ENCODE measurements at places on chromosomes 7 and 10.

DNA sequence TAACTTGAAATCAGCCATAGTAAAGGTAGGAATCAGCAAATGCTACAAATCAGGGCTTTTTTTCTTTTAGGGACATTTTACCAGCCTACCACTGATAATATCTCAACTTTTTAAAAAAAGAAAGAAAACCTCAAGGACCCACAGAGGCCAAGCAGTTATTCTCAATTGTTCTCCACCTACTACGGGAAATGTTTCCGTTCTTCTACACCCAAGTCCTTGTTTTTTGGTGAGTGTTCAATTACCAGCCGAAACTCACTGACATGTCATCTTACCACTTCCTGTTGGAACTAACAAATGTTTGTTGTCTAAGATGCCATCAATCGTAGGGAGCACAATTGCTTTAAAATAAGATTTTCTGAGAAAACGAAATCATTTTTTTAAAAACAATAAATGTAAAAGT, 50.2 kb upstream of the CDK1 start:
- H3K27me3 ChIP-seq, result no peaks in the 10 kb centered on the region
- peaks cover 64% of the 10 kb centered on the region for H3K4me1 ChIP-seq
- no peak overlapping the region for H3K27ac ChIP-seq
- H3K36me3 ChIP-seq, result no peaks in the 10 kb centered on the region
- H3K4me3 ChIP-seq, result peak overlapping the region; percentile 44

DNA sequence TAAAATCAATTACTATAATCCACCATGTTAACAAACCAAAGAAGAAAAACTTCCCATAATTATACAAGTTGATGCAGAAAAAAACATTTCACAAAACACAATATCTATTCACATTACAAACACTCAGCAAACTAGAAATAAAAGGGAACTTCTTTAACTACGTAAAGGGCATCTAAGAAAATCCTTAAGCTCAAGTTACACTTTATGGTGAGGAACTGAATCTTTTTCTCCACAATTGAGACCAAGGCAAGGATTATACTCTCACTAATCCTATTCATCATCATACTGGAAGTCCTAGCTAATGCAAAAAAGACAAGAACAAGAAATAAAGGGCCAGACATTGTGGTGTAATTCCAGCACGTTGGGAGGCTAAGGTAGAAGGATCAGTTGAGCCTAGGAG, 159.9 kb downstream of the ZNF365 start:
- no peak overlapping the region for H3K27ac ChIP-seq
- H3K4me1 ChIP-seq, result peaks cover 12% of the 10 kb centered on the region
- DNase-seq, result no peak
- no peak overlapping the region for H3K4me3 ChIP-seq
- no peaks in the 10 kb centered on the region for H3K27me3 ChIP-seq

DNA sequence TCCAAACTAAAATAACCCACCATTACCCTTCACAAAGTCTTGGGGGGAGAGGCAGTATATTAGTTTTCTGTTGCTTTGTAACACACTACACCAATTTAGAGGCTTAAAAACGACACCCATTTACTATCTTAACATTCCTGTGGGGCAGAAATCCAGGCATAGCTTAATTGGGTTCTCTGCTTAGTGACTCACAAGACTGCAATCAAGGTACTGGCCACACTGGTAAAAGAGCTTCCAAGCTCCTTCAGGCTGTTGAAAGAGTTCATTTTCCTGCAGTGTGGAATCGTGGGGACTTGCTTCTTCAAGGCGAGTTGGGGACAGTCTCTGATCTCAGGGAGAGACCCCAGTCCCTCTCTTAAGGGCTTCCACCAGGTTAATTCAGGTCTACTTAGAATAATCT, 139.1 kb downstream of the XPNPEP1 start:
- no peak for DNase-seq
- no peak overlapping the region for H3K4me3 ChIP-seq
- H3K27ac ChIP-seq, result no peak overlapping the region
- no peaks in the 10 kb centered on the region for H3K4me1 ChIP-seq

DNA sequence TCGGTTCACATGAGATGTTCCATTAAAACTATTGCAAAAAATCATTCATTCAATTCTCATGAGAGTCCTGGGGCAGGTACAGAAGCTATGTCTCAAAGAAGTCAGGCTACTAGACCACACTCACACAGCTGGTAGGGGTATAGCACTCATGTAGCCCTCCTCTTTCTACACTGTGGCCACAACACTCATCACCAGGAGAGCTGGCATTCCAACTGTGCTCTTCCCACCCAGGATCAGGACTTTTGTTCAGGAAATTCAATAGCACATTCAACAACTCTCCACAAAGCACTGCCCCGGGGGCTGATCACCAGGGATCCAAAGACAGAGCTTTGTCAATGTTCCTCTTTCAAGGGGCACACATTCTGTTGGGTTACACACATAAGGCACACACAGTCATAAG, 31.0 kb upstream of the C10orf90 start:
- no peak overlapping the region for H3K27ac ChIP-seq
- H3K36me3 ChIP-seq, result no peaks in the 10 kb centered on the region
- H3K4me1 ChIP-seq, result no peaks in the 10 kb centered on the region
- no peak for DNase-seq

- no peak overlapping the region for H3K4me3 ChIP-seq
- no peaks in the 10 kb centered on the region for H3K27me3 ChIP-seq
- no peaks in the 10 kb centered on the region for H3K36me3 ChIP-seq
- DNase-seq, result no peak
- no peak overlapping the region for H3K27ac ChIP-seq
Observed at GRCh38 chr10:76491216-76491615, 1059.8 kb downstream of the LRMDA start.

GRCh38 chr10:23187155-23187554, 5.0 kb upstream of the PTF1A start:
- DNase-seq, result no peak
- no peaks in the 10 kb centered on the region for H3K4me1 ChIP-seq
- H3K27me3 ChIP-seq, result peaks cover 6% of the 10 kb centered on the region
- H3K4me3 ChIP-seq, result no peak overlapping the region

DNA sequence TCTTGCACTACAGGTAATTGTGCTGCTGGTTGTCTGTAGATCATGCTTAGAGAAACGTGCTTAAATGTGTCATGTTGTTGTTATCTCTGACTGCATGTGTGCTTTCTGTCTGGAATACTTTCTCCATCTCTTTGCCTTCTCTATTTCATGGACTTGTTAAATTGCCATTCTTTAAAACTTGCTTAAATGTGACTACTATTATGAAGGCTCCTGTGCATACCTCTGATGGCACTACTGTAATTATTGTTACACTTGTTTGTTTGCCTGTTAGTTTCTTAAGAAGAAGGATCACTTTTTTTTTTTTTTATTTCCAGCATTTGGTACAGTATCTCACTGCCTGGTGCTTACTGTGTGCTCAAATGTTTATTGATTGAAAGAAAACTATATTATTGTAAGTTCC, 41.6 kb downstream of the KMT2E start:
- no peak for DNase-seq
- H3K4me1 ChIP-seq, result peaks cover 28% of the 10 kb centered on the region
- peaks cover 5% of the 10 kb centered on the region for H3K36me3 ChIP-seq

- no peaks in the 10 kb centered on the region for H3K27me3 ChIP-seq
- H3K27ac ChIP-seq, result no peak overlapping the region
- H3K4me1 ChIP-seq, result no peaks in the 10 kb centered on the region
- H3K36me3 ChIP-seq, result no peaks in the 10 kb centered on the region
Observed at GRCh38 chr10:120039046-120039445, 146.5 kb downstream of the SEC23IP start.

DNA sequence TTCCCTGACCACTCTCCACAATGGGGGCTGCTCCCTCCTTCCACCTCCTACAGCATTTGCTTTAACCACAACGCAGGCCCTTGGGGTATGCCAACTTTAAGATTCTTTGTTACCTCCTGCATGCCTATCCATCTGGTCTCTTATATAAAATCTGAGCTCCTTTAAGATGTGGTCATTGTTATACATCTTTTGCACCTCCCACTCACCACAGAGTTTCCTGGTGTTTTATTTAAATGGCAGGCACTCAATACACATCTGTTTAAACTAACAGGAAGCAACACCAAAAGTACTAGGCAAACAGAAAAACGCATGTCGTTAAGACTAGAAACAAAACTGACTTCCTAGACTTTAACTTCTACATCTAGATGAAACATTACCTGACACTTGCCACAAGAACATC, 36.3 kb downstream of the SLC25A13 start:
- no peaks in the 10 kb centered on the region for H3K36me3 ChIP-seq
- peaks cover 30% of the 10 kb centered on the region for H3K4me1 ChIP-seq
- H3K27me3 ChIP-seq, result no peaks in the 10 kb centered on the region
- H3K4me3 ChIP-seq, result no peak overlapping the region
- H3K27ac ChIP-seq, result peak overlapping the region; percentile 33

DNA sequence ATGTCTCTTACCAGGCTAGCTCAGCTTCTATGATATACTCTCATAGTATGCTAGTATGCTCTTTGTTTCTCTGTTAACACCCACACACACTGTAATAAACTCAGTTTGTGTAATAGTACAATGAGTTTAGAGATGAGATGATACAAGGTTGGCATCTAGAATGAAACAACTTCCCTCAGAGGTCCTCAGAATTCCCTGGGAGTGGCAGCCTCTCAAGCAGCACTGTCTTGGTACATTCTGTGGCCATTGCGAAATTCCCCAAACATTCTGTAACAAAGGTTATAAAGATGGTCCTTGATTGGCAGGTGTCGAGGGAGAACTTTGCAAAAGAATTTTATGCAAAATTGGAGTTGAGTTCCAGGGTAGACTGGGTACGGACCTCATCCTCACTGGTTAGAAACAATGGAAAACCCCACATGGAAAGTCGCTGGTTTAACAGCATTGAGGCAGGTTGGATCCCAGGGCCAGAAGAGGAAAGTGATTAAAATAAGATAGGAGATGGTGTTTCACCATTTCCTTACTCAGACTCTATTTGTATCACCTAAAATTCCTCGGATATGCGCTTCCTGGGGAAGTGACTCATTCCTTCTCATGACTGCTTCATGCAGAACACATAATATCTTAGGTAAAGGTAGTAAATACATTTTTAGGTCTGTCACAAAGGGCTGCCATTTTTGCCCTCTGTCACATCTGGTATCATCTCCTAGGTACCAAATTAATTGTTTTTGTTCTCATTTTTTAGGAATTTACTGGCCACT, 657.8 kb downstream of the SORCS1 start:
- H3K27ac ChIP-seq, result no peak overlapping the region
- no peaks in the 10 kb centered on the region for H3K4me1 ChIP-seq
- no peaks in the 10 kb centered on the region for H3K36me3 ChIP-seq
- DNase-seq, result no peak
- H3K27me3 ChIP-seq, result no peaks in the 10 kb centered on the region

- H3K36me3 ChIP-seq, result no peaks in the 10 kb centered on the region
- H3K4me3 ChIP-seq, result no peak overlapping the region
- no peaks in the 10 kb centered on the region for H3K27me3 ChIP-seq
- no peak overlapping the region for H3K27ac ChIP-seq
- no peak for DNase-seq
Observed at GRCh38 chr7:108368466-108368865, 87.8 kb downstream of the NRCAM start.

- DNase-seq, result no peak
- H3K4me1 ChIP-seq, result peaks cover 26% of the 10 kb centered on the region
- no peaks in the 10 kb centered on the region for H3K36me3 ChIP-seq
- no peaks in the 10 kb centered on the region for H3K27me3 ChIP-seq
- H3K4me3 ChIP-seq, result no peak overlapping the region
- H3K27ac ChIP-seq, result no peak overlapping the region
Observed at GRCh38 chr10:129104266-129105045, 362.6 kb upstream of the MGMT start.

DNA sequence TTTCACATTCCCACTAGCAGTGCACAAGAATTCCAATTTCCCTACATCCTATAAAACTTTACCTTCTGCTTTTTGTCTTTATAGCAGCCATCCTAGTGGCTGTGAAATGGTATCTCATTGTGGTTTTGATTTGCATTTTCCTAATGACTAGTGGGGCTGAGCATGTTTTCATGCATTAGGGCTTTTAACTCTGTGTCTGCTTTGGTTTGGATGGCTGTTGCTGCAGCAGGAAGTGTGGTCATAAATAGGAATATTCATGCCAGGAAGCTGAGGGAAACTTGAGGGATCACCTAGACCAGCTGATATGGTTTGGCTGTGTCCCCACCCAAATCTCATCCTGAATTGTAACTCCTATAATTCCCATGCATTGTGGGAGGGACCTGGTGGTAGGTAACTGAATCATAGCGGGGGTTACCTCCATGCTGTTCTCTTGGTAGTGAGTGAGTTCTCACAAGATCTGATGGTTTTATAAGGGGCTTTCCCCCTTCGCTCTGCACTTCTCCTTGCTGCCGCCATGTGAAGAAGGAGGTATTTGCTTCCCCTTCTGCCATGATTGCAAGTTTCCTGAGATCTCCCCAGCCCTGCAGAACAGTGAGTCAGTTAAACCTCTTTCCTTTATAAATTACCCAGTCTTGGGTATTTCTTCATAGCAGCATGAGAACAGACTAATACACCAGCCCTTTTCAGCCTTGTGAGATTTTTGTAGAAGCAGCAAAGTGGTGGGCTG, 181.8 kb upstream of the PITRM1 start:
- H3K27me3 ChIP-seq, result no peaks in the 10 kb centered on the region
- no peak overlapping the region for H3K27ac ChIP-seq
- H3K4me1 ChIP-seq, result no peaks in the 10 kb centered on the region

- no peak for DNase-seq
- H3K4me3 ChIP-seq, result no peak overlapping the region
- no peaks in the 10 kb centered on the region for H3K4me1 ChIP-seq
Observed at GRCh38 chr10:33571616-33572015, 237.1 kb upstream of the NRP1 start.

- H3K27me3 ChIP-seq, result peaks cover 55% of the 10 kb centered on the region
- no peaks in the 10 kb centered on the region for H3K36me3 ChIP-seq
Observed at GRCh38 chr10:123150271-123150985, 2.5 kb downstream of the HMX2 start.

GRCh38 chr10:34918060-34918775, 103.1 kb upstream of the PARD3 start:
- no peak overlapping the region for H3K4me3 ChIP-seq
- H3K4me1 ChIP-seq, result no peaks in the 10 kb centered on the region
- no peaks in the 10 kb centered on the region for H3K27me3 ChIP-seq

DNA sequence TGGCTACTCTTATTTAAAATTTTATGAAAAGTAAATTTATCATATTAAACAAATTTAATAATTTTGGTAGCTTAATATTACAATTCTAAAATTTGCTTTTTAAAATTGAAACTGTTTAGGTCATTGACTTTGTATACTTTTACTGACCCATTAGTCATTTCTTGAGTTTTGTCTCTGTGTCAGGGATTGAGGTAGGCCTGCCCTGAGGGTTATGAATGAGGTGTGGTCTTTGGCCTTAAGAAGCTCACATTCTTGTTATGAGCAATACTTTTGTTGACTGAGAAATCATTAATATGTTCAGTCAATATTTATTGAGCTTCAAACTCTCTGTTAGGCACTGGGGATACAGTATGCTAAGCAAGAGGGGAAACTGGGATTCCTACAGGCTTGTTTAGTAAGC, 47.0 kb upstream of the RPA3 start:
- DNase-seq, result no peak
- no peaks in the 10 kb centered on the region for H3K36me3 ChIP-seq
- no peaks in the 10 kb centered on the region for H3K27me3 ChIP-seq
- H3K4me3 ChIP-seq, result no peak overlapping the region
- peaks cover 42% of the 10 kb centered on the region for H3K4me1 ChIP-seq

- DNase-seq, result peak; percentile 69
- H3K4me3 ChIP-seq, result no peak overlapping the region
- no peaks in the 10 kb centered on the region for H3K36me3 ChIP-seq
- no peaks in the 10 kb centered on the region for H3K27me3 ChIP-seq
- no peak overlapping the region for H3K27ac ChIP-seq
Observed at GRCh38 chr10:79562135-79562756, 2.0 kb upstream of the SFTPA2 start.

- peaks cover 60% of the 10 kb centered on the region for H3K4me1 ChIP-seq
- no peaks in the 10 kb centered on the region for H3K27me3 ChIP-seq
- H3K36me3 ChIP-seq, result peaks cover 39% of the 10 kb centered on the region
- H3K27ac ChIP-seq, result no peak overlapping the region
- peak overlapping the region; percentile 7 for H3K4me3 ChIP-seq
- DNase-seq, result no peak
Observed at GRCh38 chr7:150722431-150722931, 6.1 kb downstream of the GIMAP1 start.
